ENCODE measurements at places on chromosomes 1 and 21. TPM values are rescaled to one million over a fixed set of nuclear protein-coding genes. Genes with fewer than 3 reads are reported as not detected.

DNA sequence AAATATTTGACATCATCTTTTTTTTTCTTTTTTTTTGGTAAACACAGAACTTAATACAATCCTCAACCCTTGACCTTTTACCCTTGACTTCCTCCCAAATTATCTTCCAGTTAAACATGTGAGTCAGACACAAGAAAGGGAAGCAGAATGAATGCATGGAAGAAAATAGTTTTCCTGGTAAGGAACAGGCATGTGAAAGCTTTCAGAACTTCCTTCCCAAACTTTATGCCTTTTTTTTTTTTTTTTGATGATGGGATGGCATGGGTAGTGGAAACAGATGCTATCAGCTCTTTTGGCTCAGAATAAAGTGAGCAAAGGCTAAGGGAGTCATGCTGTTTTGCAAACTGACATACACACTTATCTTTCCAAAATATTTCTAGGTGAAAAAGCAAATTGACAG, 1079.1 kb downstream of the TTLL7 start:
- no peak for DNase-seq

GRCh38 chr1:30472526-30472925, 250.9 kb downstream of the MATN1 start:
- no peak for DNase-seq

- DNase-seq = no peak
These were observed 141.2 kb downstream of the FGGY start for GRCh38 chr1:59438058-59438560.

GSTM5 gene
- 0.05 TPM for total RNA-seq

GRCh38 chr21:25509862-25510261, 97.4 kb downstream of the MRPL39 start:
- no peak for DNase-seq

PEX11B gene
- total RNA-seq = 33.3 TPM

GRCh38 chr1:178733972-178734371, 8.9 kb downstream of the RALGPS2 start:
- DNase-seq = no peak

DCDC2B gene
- total RNA-seq = not detected

GRCh38 chr21:44994047-44994694, 54.3 kb downstream of the SLX9 start:
- no peak for DNase-seq

DNA sequence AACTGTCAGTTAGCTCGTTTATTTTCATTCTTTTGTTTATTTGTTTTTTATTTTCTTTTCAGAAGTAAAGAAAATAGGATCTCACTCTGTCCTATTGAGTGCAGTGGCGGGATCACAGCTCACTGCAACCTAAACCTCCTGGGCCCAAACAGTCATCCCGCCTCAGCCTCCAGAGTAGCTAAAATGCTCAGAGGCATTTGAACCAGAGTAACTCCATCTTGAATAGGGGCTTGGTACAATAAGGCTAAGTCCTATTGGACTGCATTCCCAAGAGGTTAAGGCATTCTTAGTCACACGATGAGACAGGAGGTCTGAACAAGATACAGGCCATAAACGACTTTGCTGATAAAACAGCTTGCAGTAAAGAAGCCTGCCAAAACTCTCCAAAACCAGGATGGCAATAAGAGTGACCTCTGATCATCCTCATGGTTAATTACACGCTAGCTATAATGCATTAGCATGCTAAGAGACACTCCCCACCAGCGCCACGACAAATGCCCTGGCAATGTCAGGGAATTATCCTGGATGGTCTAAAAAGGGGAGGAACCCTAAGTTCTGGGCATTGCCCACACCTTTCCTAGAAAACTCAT, 13.1 kb upstream of the COP1 start:
- no peak for DNase-seq

DNA sequence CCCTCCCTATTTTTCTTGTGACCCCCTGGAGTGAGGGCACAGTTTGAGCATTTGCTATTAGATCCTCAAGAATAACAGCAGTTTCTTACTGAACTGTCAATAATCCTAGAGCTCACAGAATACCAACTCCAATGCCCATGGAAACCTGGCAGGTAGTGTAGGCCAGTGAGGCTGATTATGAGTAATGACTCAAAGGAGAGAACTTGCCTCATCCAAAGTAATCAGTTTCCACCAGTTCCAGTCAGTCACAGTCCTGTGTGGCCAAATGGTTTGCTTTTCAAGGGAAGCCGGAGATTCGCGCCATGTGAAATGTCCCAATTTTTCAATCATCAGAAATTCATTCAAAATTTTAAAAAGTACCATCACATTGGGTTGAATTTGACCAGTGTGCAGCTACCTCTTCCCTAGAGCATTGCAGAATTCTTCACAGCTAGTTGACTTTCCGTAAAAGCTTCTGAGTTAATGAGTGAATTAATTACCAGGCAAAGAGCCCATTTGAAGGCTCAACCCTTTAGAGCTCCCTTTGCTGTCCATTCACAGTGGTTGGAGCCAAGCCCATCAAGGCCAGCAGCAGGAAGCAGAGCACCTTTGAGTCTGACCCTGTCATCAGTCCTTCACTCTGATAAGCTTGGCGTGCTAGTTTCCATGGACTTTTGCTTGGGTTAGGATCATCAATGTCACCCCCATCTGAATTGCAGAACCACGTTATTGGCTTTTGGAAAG, 170.3 kb downstream of the KAZN start:
- DNase-seq = no peak

SPAG17 gene
- total RNA-seq = not detected

APCS gene
- not detected for total RNA-seq

DNA sequence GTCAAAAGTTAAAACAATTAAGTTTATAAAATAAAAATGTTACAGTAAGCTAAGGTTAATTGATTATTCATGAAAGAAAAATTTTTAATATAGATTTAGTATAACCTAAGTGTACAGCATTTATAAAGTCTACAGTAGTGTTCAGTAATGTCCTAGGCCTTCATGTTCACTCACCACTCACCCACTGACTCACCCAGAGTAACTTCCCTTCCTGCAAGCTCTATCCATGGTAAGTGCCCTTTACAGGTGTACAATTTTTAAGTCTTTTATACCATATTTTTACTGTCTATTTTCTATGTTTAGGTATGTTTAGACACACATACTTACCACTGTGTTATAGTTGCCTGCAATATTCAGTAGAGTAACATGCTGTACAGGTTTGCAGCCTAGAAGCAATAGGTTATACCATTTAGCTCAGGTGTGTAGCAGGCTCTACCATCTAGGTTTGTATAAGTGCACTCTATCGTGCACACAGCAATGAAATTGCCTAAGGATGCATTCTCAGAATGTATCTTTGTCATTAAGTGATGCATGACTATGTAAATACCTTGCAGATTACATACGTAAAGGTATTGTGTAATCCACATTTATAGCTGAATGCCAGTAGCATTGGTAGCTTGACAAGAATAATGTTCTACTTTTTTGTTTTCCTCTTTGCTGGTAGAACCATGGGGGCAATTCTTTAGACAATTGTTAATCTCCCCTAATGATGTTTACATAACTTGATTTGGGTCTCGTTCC, 35.7 kb upstream of the GPR88 start:
- DNase-seq = no peak

PKLR gene
- not detected for total RNA-seq

- DNase-seq = no peak
These were observed 60.0 kb upstream of the AJAP1 start for GRCh38 chr1:4594286-4594991.

- DNase-seq = no peak
These were observed 135.4 kb upstream of the C8B start for GRCh38 chr1:57101209-57101608.

DNA sequence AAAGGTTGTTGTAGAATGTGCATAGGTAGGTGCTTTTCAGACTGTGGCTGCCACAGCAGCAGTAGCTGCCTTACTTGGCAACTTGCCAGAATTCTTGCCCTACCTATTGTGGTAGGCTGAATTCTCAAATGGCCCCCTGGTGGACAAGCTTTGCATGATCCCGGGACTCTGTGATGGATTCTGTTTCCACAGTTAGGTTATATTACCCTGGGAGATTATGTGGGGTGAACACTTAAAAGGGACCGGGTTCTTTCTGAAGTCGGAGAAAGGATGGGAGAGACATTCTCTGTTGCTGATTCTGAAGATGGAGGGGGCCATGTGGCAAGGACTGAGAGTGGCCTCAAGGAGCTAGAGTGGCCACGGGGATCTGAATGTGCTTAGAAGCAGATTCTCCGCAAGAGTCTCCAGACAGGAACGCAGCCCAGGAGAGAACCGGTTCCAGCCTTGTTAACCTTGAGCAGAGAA, 32.1 kb upstream of the KCNE1 start:
- peak; percentile 40 for DNase-seq

GRCh38 chr1:64404202-64404601, 65.7 kb upstream of the CACHD1 start:
- DNase-seq = no peak

SMCP gene
- not detected for total RNA-seq

GLIS1 gene
- not detected for total RNA-seq

DNA sequence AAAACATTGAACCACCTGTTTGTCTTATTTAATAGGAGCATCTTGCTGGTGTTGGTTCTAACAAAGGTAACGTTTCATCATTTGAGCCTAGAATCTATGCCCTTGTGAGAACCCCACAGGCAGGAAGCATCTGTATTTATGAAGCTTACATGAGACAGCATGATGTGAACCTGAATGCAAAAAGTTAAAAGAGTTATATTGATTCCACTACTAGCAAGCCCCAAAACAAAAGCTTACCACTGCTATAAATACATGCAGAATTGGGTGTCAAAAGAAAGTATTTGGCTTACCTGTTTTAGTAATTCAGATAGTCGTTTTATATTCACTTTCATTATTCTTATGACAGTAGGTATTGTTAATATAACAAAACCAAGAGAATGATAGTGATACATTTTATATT, 301.2 kb upstream of the ADGRL2 start:
- DNase-seq = no peak

DNA sequence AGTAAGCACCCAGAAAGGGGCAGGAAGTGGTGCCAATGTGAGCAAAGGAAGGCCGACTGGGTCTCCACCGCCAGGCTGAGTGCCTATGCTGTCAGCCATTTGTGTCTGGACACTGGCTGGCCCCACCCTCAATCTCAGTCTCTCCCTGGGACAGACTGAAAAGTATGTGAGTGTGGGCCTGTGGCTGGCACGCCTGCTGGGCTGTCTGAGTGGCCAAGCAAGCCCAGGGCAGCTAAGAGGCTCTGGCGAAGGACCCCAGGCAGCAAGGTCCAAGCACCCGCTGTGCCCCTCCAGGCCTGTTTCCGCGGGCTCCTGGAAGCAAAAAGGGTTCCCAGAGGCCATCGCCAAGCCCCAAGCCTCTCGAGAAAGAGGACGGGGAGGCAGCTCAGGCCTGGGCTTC, 93.3 kb upstream of the VAMP3 start:
- no peak for DNase-seq

PPIE gene
- 60.9 TPM for total RNA-seq

GRCh38 chr21:42624095-42624790, 29.2 kb upstream of the PDE9A start:
- no peak for DNase-seq

NID1 gene
- total RNA-seq = 0.05 TPM

GRCh38 chr21:41903559-41904351, 24.6 kb upstream of the PRDM15 start:
- no peak for DNase-seq

RHD gene
- total RNA-seq = not detected

DNA sequence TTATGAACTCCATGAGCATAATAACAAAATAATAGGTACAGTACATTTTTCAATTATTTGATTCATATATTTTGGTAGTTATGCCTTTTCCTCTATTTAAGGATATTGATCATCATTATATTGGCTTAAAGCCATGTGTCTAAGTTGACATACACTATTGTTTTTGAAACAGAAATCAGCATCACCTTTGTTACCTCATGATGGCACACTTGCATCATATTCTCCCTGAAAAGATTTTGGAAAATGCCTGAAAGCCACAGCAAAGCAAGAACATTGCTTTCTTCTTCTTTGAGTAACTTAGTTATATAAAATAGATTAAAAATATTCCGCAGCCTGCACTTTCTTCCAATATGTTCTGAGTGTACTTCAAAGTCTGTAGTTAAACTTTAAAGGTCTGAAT, 33.3 kb downstream of the TMPRSS15 start:
- DNase-seq = no peak

DNA sequence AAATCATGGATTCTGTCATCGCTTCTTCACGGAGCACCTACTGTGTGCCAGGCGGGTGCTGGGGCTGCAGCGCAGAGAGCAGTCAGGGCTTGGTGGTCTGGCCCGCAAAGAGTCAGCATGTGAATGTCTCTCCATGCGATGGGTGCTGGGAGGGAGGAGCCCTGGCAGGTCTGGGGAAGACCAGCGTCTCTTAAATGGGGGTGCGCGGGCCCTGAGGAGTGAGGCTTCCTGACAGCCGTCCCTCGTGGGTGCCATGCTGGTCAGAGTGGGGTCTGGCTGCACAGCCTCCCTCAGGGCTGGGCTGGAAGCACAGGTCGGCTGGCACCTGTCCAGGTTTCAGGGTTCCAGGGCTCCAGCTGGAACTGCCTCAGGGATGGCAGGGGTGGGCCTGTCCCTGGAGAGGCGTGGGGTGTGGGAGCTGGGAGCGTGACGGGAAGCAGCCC, 18.5 kb downstream of the TP73 start:
- no peak for DNase-seq

- DNase-seq = no peak
These were observed 25.3 kb downstream of the CNIH4 start for GRCh38 chr1:224381880-224382548.

DNA sequence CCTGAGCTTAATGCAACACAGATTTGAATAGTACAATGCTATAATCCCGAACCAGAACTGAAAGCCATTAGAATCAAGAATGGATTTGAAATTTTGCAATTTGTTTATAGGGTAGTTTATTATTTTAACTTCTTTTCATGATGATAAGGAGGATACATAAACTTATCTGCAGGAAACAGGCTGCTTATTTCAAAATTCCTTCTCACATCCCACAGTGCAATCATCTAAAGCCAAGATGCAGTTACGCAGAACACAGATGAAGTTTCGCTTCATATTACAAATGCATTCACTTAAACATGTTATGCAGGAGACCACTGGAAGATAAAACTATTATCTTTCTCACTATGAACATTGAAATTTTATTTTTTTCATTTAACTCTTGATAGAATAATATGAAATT, 1019.6 kb downstream of the PLA2G4A start:
- no peak for DNase-seq

MROH9 gene
- not detected for total RNA-seq

DNA sequence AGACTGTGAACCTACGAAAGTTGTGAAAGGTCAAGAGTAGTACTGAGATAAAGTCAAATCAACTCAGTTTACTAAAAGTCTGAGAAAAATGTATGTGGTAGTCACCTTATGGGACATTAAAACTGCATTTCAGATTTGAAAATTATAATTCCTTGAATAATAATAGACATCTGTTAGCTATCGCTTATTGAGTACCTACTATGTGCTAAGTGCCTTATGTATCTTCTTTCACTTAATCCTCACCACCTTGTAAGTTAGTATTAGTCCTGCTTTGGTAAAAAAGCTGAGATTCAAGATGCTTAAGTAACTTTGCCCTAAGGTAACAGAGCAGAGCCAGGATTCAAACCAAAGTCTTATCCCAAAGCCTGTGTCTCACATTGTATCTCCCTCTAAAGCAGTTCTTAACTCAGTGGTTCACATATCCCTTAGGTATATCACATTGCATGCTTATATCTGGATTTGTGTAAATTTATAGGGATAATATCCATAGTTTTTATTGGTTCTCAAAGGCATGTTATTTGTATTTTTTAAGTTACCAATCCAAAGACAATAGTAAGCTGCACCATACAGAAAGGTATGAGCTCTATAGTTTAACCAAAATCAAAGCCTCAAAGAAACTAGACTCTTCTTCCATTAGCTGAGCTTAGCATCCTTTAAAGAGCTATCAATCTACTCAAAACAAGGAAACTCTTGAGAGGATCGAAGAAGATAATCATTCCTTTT, 865 bp downstream of the PIGC start:
- no peak for DNase-seq

ASCL5 gene
- total RNA-seq = not detected
